ENCODE measurements at places on chromosomes 6 and 20.

DNA sequence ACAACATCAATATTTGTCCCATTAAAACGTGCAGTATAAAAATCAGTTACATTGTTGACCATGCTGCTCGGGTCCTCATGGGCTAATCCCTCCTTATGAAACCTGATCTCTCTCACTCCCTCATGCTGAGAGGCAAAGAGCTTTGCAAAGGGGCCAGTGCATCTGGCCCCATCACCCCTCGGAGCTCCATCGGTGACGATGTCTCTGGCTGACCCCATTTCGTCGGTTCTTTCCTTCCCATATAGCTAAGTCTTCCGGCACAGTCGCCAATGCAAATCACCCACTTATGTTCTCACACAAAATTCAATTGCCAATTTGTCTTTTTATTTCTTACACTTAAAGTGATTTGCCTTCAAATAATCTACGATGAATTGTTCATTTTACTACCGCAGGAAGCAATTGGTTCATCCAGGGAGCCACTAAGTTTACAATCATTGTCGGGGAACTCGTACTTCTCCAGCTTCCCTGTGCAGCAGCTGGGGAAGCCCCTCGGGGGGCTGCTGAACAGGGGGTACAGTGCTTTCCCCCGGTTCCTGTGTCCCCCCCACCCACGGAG, 199.8 kb upstream of the CDH4 start:
- DNase-seq = no peak

- DNase-seq = no peak
These were observed 21.7 kb upstream of the RANBP9 start for GRCh38 chr6:13733178-13733887.

DNA sequence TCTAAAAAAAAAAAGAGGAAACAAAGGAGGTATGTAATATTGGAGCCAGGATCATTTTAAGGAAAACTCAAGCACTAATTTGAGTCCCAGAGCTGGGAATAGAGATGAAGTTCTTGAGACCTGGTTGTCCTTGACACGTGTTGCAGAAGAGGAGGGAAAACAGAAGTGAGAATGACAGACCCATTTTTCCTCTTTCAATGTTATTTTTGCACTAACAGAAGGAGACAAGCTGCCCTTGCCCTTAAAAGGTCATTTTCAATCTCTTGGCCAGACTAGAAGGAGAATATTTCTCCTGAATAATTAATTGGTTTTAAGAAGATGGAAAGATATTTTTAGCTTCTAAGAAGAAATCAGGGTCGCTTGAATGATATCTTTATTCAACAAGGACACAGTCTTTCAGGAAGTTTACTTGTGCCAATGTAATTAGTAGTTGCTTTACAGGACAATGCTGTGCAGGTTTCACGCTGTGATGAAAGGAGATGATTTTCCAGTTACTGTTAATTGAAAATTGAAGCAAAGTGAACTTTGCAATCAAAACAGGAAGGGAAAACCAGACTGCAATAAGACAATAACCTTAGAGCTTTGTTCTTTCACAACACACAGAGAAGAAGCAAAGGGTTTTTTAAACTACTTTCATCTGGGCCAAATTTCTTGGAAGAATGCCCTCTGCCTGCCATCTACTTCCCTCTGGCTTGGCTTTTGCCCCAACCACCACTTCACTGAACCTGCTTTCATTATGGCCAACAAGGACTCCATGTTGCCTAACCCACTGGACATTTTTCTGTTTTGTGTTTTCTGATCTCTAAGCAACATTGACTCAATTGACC, 107.8 kb upstream of the SHLD1 start:
- DNase-seq = no peak

DNA sequence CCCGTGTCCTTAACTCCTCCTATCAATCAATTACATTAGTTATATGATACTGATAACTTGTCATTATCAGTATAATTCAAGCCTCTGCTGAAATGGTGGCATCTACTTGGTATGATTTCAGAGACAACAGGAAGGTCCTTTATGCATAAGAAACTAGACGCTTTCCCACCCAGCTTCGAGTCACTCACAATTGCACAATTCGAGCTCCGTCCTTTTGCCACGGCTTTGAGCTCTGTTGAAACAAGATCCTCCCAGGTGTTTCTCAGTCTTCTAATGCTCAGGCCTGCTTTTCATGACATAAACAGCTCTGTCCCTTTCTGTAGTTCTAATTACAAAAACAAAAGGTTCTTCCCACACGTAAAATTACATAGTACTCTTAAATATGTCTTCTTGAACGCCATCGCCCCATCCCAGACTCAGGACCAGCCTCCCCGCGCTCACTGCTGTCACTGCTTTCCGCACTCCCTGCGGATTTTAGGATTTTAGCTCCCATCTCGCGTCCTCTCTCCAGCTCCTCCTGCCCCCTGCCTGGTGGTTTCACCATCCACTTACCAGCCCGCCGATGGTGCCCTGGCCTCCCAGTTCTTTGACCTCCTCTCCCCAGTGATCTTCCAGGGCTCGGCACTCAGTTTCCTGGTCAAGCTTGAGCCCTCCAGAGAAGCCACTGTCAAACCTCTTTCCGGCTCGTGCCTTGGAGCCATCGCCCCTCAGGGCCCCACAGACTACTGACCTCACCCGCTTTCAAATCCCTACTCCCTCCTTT, 23.2 kb upstream of the PNPLA1 start:
- no peak for DNase-seq

GRCh38 chr6:105280033-105280432, 100.2 kb upstream of the POPDC3 start:
- no peak for DNase-seq

GRCh38 chr6:91708534-91708933, 1121.7 kb upstream of the MAP3K7 start:
- DNase-seq = no peak

DNA sequence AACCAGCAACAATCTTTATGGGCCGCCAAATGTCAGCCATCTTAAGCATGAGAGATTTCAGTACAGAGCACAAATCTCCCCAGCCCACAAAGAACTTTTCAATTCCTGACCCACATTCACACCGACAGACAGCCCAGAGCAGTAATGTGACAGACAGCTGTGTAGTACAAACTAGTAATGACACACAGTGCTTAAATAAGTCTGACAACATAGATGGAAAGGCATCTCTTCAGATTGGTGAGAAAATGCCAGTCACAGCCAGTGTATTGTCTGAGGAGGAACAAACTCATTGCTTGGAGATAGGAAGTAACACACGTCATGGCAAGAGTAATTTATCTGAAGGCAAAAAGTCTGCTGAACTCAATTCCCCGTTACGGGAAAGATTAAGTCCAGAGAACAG, 36.0 kb downstream of the KIZ start:
- DNase-seq = no peak

GRCh38 chr20:61933951-61934715, 131.5 kb downstream of the TAF4 start:
- DNase-seq = no peak

DNA sequence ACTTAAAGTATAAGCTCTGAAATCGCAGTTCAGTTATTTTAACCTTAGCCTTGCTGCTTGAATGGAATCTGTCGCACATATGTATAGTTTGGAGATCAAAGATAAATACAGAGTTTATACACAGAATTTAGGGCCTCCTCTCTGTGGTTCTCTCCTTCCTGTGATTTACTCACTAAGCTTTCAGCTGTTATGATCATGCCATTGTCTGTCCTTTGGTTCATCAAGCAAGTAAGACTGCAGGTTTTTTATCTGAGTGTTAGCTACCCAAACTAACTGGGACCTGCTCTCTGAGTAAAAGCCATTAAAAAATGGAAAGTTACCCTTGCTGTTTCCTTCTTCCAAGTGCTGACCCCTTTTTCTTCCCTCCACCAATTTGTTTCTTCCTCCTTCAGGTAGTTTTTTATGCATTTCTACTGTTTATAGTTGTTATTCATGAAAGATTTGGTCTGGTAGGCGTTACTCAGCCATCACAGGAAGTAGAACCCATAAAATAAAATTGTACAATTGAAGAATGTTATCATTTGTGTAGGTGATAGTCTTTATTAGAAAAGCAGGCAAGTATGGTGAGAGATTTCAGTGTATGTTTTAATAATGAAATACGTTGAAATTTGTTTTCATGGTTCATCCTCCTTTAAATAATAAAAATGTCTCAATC, 33.7 kb upstream of the SUMO4 start:
- no peak for DNase-seq

GRCh38 chr20:48186447-48186846, 401.2 kb upstream of the SULF2 start:
- no peak for DNase-seq

GRCh38 chr6:116354236-116354635, 16.5 kb upstream of the DSE start:
- no peak for DNase-seq

DNA sequence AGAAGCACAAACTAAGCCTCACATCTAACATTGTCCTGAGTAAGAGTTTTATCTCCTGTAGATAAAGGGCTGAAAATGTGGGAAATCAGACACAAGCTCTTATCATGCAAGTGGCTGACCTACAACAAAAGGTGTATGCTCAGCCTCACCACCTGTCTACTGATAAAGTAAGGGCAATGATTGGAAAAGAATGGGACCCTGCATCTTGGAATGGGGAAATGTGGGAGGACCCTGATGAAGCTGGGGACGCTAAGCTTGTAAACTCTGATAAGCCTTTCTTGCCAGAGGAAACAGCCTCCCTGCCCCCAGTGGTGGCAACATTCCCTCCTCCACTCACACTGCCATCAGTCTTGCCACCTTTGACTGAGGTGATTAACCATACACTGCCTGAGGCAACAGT, 166.6 kb downstream of the KHDRBS2 start:
- no peak for DNase-seq

- no peak for DNase-seq
These were observed 19.8 kb downstream of the SH3BGRL2 start for GRCh38 chr6:79650950-79651349.

DNA sequence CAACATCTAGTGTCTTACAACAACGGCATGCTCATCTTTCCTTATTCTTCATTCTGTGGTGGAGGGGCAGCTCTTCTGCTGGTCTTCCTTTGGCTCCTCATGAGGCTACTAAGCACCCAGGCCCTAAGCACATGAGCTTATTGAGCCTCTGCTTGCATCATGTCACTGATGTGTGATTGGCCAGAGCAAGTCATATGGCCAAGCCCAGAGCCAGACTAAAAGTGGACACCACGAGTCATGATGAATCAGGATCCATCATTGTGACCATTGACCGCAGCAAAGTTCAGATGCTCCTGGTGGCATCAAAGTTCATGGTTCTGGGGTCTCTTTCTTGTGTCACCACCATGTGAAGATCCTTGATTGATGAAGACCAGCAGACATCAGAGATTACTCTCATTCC, 192.0 kb upstream of the FOXA2 start:
- no peak for DNase-seq

DNA sequence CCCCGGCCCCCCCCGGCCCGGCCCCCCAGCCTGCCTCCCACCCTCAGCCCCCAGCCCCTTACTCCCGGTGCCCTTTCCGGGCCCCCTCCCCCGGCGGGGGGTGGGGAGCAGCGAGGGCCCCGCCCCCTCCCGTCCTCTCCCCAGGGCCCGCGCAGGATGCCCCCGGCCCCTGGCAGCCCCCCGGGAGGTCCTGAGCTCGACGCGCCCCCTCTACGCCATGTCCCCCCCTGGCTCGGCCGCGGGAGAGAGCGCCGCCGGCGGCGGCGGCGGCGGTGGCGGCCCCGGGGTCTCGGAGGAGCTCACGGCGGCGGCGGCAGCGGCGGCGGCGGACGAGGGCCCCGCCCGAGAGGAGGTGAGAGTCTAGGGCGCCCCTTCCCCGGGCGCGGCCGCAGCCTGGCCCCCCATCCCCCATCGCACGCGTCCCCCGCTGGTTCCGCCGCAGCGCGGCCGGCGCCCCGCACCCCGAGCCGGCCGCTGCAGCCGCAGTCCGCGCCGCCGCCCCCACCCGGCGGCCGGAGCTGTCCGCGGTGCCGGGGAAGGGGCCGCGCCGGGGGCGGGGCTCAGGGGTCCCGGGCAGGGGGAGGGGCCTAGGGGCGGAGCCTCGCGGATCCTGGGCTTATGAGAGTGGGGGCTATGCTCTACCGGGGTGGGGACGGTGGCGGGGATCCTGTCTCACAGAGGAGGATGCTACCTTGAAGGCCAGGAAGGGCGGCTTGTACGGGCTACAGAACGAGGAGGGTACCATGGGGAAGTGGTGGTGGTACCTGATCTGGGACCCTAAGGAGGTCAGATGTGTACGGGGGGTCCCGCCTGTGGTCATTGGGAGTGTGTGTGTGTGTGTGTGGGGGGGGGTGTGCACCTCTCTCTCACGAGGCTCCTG, 516 bp downstream of the TMEM151B start:
- DNase-seq = no peak

GRCh38 chr6:139711804-139712585, 337.5 kb upstream of the CITED2 start:
- no peak for DNase-seq

DNA sequence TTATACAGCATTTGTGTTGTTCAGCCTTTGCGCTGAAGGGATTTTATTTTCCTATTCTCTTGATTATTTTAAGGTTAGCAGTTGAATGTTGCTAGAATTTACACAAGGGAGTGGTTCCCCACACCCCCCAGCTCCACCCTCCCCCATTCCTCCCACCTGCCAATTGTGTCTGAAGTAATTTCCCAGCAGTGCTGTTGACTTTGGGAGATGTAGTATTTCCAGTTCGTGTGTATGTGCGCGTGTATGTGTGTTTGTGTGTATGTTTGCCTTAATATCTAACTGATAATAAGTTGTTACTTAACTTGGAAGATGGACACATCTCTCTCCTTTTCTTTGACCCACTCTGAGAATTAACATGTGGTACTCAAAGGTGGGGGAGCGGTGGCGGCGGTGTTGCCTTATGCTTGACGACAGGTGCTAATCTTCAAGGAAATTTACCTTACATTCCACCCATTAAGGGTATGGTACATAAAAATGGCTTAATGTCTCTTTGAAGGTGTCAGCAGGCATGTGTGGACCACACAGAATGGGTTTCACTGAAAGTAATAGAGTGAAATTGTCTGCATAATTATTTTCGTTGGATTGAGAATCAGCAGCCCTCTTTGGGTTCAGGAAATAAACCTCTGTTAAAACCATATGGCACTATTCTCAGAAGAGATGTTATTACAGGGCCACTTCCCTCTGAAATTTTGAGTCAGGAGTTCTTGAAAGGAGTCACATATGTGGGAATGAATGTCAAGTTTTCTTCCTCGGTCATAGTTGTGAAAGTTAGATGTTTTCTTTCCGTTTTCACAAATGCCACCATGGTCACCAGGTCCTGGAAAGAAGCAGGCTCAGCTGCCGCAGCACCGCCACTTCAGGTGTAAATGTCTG, 95.6 kb upstream of the SUPT3H start:
- no peak for DNase-seq

- no peak for DNase-seq
These were observed 128.4 kb upstream of the NOX3 start for GRCh38 chr6:155584006-155584405.

Measured in activated CD8-positive, alpha-beta memory T cell treated with anti-CD3 and anti-CD28 coated beads, Interleukin-2, amount 50 U/mL, for 48 hours (primary cell).